T-helper 17 cell (primary cell): ENCODE measurements at places on chromosomes 2 and 18.

- no peak for DNase-seq
Measured at GRCh38 chr2:102442967-102443828, 20.2 kb downstream of the IL18RAP start.

- DNase-seq, result no peak
Measured at GRCh38 chr18:63508596-63508995, 31.8 kb downstream of the SERPINB5 start.

- no peak for DNase-seq
Measured at GRCh38 chr2:170408461-170409163, 230.7 kb downstream of the MYO3B start.

DNA sequence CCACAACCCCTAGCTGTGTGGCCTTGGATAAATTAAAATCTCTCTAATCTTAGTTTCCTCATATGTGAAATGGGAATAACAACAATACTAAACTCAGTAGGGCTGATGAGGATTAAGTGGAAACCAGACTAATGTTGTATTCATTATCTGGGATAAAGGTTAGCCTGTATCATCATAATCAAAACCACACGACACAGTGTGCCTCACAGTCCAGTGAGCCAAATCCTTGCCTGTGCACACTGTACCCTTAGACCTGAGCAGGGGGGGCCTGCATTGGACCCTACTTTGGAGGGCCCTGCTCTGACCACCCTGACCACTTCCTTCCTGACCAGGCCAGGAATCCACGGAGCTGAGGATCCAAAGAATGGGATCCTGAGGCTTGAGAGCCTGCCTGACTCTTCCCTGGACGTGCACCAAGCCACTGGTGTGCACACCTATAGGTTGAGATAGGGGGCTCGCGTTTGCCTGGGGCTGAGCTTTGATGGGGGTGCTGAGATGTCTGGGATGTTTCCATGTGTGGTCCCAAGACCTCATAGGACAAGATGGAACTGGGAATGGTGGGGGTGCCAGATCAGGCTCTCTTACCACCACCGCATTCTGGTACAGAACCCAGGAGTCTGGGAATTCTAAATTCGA, 69.7 kb downstream of the TGOLN2 start:
- DNase-seq, result no peak

- no peak for DNase-seq
Measured at GRCh38 chr2:237194081-237194480, 108.4 kb downstream of the COPS8 start.

DNA sequence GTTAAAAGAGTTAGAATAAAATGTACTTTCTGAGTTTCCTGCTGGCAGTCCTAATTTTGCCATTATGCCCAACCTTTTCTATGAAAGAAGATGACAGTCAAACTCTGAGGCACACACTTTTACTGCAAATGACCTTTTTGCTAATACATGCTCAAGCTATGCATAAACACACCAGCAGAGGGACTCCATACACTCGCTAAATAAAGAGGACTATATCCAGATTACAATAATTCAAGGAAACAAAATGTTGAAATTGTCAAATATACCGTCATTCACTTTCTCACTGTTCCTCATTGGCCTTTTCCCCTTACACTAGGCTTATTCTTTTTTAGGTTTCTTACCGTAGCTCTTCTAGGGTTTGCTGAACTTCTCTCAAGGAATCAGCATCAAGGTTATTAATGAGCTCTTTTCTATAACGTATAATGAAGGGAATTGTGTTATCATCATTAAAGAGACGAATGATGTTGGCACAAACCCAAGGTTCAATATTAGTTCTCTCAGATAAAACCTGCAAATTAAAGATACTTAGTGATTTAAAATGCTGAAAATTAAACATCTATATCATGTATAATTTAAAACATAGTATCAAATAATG, 25.7 kb downstream of the SRBD1 start:
- no peak for DNase-seq

DNA sequence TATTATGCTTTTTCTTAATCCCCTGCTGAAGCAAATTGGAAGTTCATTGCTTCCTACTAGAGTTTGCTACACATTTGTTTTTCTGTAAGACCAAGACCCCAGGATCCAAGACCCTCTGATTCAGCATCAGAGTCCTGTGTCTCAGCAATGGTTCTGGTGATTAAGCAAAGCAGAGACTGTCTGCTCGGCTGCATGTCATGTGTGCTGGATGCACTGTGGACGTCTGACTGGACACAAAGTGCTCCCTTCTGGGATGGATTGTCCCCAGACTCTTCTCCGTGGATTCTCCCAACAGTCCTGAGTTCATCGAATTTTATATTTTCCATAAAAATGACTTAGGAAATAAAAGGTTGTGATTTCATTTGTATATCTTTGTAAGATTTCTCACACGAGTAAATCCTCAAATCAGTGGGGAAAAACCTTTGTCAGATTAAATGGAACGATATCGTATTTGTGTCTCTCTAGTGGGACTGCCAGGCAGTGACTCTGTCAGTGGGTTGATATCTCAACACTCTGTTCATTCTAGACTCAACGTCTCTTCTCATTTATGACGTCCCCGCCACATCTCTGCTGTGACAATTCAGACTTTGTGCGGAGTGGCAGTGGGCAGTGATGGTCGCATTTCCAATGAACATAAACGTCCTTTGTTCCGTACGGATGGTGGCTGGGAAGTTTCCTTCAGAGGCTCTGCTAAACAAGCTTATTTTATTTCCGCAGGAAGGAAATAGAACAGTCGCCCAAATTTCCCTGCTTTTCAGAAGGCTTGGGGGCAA, 58.6 kb downstream of the NCAPH start:
- DNase-seq, result no peak

- no peak for DNase-seq
Measured at GRCh38 chr2:226023383-226023782, 623.9 kb downstream of the NYAP2 start.

DNA sequence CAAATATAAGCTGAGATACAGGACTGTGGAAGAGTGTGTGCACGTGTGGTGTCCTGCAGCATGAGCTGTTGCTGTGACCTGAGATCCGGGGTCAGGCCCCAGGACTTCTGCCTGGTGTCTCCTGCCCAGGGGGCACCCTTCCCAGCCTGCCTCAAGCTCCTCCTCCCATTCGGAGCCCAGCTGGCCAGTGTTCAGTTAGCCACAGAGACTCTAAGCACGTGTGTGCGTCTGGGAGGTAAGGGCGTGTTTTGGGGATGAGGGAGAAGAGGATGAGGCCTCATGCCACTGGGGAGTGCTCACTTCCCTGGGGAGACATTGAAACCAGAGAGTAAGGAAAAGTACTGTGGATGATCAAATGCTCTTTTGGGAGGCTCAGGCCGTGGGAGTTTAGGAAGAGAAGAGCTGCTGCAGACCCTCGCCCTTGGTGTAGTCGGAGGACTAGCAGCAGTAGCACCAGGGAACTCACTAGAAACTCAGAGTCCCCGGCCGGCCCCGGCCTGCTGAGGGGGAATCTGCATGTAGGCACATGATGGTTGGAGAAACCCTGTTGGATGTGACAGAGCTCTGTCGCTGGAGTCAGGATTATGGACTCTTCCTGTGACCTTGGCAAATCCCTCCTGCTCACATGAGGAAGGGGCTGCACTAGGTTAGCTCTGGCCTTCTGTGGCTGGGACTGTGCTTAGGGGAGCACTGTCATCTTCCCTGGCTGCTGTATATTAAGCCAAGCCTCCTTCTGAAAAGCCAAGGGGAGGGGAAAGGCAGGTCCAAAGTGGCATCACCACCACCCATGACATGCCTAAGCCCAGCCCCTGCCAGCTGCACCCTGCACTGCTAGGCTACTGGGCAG, 231.1 kb downstream of the DYSF start:
- DNase-seq, result no peak

DNA sequence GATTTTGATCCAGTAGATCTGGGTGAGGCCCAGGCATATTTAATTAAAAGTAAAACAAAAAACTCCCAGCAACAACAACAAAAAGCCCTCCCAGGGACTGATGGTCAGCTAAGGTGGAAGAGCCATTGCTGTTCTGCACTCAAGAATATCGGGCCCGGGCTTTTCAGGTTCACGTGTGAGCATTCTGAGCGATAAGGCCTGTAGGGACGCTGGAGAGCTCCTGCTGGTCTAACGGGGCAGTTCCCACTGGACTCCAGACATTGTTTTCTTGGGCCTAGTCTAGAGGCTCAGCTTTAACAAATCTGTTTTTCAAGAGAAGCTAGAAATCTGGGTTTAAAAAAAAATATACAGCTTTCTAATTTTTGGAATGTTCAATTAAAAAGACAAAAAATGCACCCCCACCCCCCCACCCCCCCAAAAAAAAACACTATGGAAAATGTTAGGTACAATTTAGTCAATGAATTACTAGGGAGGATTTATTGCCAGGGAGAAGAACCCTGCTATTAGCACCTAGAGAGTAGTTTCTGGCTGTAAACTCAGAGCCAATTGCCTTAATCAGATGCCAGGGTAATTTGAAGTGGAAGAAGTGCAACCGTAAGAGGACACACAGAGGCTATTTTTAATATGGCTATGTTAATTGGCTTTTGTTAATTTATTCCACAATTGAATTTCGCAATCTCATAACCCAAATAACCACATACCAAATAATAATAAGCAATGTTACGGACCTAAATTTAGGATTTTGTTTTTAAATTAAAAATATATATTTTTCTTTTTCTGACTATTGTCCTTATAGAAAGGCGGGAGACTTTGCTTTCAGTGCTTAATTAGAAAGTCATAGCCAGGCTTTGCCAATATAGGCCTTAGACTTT, 78.9 kb downstream of the MAP4K4 start:
- DNase-seq, result no peak

DNA sequence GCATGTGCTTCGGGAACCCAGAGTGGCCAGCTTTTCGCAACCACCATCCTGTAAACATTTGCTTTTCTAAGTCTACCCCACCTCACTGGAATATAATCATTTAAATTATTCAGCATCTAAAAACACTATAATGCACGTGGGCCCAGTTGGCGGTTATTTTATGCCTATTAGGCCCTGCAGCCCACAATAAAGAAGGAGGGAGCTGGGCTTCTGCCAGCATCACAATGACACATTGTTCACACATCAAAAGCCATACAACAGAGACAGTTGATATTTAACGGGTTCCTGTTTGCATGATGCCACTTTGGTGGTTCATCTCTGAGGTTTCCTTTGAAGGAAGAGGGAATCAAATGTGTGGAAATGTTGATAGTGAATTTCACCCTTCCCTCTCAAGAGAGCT, 916.0 kb upstream of the CELF4 start:
- DNase-seq, result no peak

DNA sequence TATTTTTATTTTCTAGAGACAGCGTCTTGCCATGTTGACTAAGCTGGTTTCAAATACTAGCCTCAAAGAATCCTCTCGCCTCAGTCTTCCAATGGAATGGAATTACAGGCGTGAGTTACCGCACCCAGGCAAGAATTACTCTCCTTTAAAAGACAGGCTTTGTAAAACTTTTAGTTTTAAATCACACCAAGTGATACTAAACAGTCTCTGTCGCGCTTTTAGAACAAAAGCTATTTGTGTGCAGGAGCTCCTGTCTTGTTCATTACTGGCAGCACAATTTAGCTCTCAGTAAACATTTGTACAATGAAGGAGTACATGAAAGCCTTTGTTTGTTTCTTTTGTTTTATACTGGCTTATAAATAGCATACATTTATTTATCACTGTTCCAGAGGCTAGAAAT, 1719.2 kb upstream of the PIK3C3 start:
- DNase-seq, result no peak

DNA sequence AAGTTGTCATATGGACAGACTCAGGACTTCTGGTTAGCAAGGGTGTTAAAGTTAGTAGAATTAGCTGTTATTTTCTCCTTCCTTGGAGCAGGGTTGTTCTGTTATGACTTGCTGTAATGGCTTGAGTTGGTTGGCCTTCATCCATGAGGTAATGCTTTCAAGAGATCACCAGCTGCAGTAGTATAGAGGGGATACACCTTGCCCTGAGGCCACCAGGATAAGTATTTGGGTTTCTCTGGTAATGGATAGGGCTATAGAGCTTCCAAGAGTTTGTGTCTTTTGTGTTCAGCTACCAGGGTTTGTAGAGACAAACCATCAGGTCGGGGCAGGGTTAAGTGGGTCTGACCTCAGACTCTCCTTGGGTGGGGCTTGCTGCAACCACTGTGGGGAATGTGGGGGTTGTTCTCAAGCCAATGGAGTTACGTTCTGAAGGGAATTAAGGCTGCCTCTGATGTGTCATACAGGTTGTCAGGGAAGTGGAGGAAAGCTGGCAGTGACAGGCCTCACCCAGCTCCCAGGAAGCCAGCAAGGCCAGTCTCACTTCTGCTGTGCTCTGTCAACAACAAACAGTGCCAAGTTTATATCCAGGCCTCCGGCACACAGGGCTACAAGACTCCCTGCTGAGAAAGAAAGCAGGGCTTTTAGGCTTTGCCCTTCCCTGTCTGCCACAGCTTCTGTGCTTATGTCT, 356.6 kb downstream of the SPAG16 start:
- DNase-seq, result no peak

- DNase-seq, result no peak
Measured at GRCh38 chr2:174172802-174173355, 75.5 kb downstream of the OLA1 start.

DNA sequence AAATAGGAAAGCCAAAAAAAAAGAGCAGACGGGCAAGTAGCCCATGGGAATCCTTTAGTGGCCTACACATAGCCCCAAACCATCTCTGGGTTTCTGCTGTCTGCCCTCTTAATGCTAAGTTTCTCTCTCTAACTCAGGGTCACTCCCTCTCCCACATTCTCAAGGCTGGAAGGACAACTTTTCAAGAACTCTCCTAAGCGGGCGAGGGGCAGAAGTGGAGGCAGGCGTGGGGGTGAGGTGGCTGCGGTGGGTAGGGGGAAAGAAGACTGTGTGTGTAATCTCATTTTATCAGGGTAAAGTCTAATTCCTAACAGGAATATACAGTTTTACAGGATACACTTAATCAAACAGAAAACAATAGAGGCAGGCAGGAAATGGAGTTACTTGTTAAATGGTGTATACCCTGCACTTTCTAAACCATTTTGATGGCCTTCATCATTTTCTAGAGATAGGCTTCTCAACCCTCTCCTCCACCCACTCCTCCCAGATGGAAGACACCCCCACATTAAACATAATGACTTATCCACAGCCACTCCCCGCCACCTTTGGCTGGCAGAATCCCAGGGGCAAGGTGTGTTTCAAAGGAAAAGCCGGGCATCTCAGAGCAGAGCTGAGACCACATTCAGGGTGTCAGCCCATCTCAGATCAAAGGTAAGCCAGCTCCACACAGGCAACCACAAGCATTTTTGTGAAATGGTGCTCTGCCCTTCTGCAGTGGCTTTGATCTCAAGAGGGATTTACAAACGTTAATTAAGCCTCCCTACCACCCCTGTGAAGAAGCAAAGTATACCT, 6.8 kb downstream of the SMAD7 start:
- DNase-seq, result no peak
